Endothelial cell of umbilical vein (primary cell): ENCODE measurements at places on chromosomes 2 and 18. TPM values are rescaled to one million over a fixed set of nuclear protein-coding genes. Genes with fewer than 3 reads are reported as not detected.

Gene AMMECR1L
- 20.7 and 21.5 TPM in 2 replicates for total RNA-seq

Gene ENOSF1
- total RNA-seq, result 50.5 and 52.5 TPM in 2 replicates

Gene ACMSD
- not detected in 2 replicates for total RNA-seq

Gene TYMS
- 189 and 200 TPM in 2 replicates for total RNA-seq

Gene FOXI3
- total RNA-seq, result not detected in 2 replicates

Gene CHST9
- total RNA-seq, result not detected in 2 replicates

Gene CNTNAP5
- total RNA-seq, result not detected in 2 replicates

DNA sequence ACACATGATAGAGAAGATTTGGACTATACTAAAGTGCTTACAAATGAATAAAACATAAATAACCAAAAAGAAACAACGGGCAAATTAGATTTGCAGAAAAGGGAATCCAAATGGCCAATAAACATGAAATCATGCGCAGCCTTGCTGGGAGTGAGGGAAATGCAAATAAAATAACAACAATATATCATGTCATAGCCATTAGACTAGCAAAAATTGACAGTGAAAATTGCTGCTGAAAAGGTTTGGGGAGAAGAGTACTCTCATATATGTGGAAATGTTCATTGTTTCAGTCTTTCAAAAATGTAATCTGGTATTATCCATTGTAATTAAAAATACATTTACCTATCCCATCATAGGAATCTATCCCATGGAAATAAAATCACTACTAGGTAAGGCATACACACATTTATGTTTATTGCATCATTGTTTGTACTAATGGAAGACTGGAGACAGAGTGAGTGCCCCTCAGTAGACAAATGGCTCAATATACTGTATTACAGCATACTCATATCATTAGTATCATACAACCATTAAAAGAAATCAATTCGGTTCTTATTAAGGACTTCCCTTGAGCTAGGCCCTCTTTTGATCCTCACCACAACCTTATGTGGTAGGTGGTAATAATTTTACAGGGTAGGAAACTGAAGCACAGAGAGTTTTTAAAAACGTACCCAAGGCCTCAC lies 94.1 kb upstream of the MSTN start:
- DNase-seq, result no peak

GRCh38 chr2:179741317-179741716 lies 120.1 kb downstream of the ZNF385B start:
- no peak for DNase-seq

DNA sequence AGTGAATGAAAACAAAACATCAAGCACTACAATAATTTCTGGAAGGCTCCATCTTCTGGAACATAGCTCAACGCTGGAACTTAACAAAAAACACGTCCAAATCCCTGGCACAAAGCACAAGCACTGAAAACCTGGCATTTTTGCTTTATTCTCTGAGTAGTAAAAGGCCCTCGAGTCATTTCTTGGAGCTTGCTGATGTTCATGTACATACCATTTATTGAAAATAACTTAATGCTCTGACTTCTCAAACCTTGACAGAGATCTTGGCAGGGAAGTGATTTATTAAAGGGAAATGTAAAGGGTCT lies 76.5 kb upstream of the STK17B start:
- DNase-seq, result no peak

- no peak for DNase-seq
These were observed 150.3 kb downstream of the CALCRL start for GRCh38 chr2:187297801-187298200.

GRCh38 chr2:65842104-65842503 lies 409.7 kb upstream of the SPRED2 start:
- DNase-seq, result no peak

- no peak for DNase-seq
These were observed 70.6 kb upstream of the ASAP2 start for GRCh38 chr2:9135822-9136558.

DNA sequence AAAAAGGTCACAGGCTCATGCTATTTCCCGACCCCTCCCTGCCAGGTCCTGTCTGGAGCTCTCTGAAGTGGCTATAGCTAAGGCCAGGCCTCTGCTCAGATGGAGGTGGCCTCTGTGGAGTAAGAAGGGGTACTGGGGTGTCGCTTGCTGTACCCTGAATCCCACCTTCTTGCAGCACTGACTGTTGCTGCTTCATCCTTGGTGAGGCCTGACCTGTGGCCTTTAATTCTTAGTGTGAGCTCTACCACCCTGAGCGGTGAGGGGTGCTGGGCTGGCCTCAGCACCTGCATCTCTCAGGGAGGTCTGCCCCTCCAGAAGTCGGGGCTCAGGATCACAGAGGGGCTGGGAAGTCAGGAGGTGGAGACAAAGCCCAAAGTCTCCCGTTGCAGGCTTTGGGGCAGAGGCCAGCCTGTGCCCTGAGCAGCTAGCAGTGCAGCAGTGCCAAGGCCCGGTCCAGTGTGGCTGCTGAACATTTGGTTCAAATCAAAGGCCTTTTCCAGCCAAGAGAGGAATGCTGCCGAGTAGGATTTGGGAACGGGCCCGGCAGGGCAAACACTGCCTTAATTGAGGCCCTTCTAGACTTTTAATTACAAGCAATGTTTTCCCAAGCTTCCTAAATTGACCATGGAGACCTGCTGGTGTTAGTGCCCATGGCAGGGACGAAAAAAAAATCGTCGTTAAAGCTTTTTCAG lies 133.5 kb upstream of the HAAO start:
- no peak for DNase-seq

DNA sequence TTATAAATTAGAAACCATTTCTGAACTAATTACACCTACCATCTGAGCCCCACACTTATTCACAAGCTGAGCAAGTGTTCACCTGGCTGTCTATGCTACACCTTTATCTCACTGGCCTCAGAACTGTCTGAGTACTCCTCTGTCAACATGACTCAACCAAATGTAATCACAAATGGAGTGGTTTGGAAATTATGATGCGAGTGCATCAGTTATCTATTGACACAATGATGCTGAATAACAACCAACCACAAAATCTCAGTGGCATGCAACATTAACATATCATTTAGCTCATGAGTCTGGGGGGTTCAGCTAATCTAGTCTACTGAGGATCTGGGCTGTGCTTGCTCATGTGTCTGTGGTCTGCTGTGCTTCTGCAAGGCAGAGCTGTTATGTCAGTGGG lies 184.2 kb upstream of the NXPH2 start:
- DNase-seq, result no peak

DNA sequence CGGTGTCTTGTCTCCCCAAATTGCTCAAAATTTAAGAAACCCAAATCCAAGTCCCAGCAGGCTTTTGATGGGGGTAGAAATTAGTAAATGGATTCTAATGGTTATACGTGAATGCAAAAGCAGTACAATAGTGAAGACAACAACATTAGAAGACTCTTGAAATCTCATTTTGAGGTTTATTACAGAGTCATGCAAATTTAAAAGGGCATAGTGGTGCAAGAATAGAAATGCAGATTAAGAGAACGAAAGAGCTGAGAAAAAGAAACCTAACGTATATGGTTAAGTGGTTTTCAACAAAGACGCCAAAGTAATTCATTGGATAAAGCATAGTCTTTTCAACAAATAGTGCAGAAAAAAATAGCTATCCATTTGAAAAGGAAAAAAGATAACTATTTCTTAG lies 33.2 kb upstream of the CXXC1 start:
- DNase-seq, result no peak

- no peak for DNase-seq
These were observed 19.6 kb upstream of the TEX44 start for GRCh38 chr2:231573096-231573495.

DNA sequence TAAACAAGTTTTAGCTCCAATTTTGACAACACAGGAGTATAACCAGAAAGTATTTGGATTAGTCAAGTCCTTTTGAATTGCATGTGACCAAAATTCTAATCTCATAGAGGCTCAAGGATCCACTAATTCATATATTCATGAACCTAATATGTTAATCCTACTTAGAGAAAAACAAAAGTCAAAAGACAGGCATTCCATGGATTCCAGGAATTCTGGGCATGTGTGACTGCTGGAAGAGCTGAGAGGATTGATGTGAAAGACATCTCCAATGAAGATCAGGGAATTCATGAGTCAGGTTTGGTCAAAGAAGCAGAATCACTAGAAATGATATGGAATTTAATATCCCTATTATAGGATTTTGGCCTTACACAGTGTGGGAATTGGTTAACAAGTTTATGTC lies 1494.6 kb upstream of the DDX18 start:
- no peak for DNase-seq

DNA sequence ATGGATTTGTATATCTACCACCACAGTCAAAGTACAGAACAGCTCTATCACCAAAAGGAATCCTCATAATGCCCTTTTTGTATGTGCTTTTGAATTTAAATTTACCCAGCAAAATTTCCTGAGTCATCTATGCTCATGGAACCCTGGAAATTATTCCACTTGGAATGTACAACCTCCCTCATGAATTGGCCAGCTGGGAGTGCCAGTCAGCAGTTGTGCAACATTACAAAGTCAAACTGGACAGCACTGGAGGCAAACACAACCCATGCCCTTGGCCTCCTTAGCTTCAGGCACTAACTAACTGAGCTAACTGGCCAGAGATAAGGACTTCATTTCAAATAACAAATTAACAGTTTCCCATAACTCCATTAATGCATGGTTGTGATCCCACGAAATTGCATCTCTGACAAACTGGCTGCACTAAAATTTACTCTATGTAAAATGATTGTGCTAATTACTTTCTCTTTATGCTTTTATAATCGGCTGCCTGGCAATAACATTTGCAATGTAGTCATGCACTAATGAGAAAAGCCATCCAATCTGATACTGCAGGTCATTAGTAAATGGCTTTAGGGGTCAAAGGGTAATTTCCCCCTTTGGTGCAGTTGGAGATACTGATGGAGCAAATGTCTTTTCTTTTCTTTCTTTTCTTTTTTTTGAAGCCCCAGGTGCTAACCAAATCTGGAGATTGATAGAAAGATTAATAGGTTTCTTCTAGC lies 270.5 kb downstream of the ACTR3 start:
- DNase-seq, result no peak

- DNase-seq, result no peak
These were observed 455.4 kb downstream of the CMPK2 start for GRCh38 chr2:6410313-6410712.
